ENCODE measurements at places on chromosomes 3 and 15. TPM values are rescaled to one million over a fixed set of nuclear protein-coding genes. Genes with fewer than 3 reads are reported as not detected.

GRCh38 chr15:58487041-58487723, 55.4 kb downstream of the LIPC start:
- DNase-seq = no peak

GRCh38 chr15:34691034-34691433, 63.8 kb downstream of the GJD2 start:
- DNase-seq = no peak

- no peak for DNase-seq
Observed at GRCh38 chr3:12046406-12046805, 42.2 kb downstream of the SYN2 start.

- no peak for DNase-seq
Observed at GRCh38 chr15:82058026-82058425, 12.2 kb upstream of the MEX3B start.

GRCh38 chr3:113354307-113354706, 87.0 kb downstream of the CFAP44 start:
- DNase-seq = no peak

DNA sequence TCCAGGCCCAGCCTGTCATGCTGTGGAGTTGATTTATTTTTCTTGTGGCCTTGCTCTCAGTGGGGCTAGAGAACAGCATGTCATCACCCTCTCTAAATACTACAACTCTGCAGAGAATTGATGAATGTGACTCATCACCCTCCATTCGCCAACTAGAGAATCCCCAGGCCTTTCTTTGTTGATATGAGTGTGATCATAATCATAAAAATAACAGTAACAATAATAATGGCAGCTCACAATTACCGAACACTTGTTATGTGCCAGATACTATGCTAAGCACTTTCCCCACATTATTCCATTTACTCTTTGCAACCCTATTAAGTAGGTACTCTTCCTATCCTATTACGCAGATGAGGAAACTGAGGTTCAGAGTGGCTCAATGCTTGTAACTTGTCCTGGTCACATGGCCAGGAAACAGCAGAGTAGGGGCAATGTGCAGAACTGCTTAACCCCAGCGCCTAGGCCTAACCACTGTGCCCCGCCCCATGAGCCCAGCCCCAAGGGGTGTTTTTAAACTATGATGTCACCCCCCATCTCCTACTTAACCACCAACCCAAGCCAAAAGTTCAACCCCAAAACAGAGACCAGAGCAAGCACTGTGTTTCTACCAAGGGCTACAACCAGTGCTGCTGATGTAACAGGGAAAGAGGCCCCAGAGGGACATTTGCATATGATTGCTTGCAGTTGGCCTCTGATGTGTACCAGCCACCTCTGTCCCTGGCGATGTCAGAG, 104.5 kb downstream of the ADCY5 start:
- DNase-seq = no peak

GRCh38 chr3:30694668-30695067, 88.3 kb downstream of the TGFBR2 start:
- no peak for DNase-seq

DNA sequence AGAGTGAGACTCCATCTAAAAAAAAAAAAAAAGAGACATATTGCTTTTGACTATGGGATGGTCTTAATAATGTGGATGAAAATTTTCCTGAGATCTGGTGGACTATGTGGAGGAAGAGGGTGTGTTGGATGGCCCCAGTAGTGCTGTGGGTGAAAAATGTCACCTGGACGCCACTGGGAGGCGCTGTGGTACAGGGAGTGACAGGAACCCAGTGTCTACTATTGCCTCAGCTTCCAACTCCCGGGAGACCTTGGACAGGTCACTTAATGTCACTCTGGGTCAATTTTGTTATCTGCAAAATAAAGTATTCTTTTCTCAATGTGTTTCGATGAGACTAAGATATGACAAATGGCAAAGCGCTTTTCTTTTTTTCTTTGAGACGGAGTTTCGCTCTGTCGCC, 27.7 kb upstream of the DCP1A start:
- DNase-seq = no peak

DNA sequence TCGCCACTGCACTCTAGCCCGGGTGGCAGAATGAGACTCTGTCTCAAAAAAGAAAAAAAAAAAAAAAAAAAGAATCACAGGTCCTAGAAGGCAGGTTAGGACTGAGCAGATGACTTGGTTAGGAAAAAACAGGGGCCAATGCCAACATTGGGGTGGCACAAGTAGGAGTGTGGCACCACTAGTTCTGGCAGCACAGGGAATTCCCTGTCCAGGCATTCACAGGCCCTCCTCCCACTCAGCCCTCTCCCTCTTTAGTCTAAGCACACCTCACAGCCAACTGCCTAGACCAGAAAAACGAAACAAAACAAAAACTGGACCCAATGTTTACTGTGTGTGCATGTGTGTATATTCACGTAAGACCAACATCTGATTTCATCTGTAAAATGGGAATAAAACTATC, 10.5 kb downstream of the THOC7 start:
- no peak for DNase-seq

GRCh38 chr15:25237291-25237978, 201.4 kb downstream of the UBE3A start:
- no peak for DNase-seq

- no peak for DNase-seq
Observed at GRCh38 chr3:149895339-149895738, 75.4 kb downstream of the PFN2 start.

- DNase-seq = no peak
Observed at GRCh38 chr15:70098461-70099166, 897 bp upstream of the TLE3 start.

CD80 gene
- total RNA-seq = not detected

TRIM69 gene
- 7.7 TPM for total RNA-seq

DPPA2 gene
- not detected for total RNA-seq

KCNAB1 gene
- not detected for total RNA-seq

SERINC4 gene
- not detected for total RNA-seq

B4GALT4 gene
- total RNA-seq = 21.9 TPM

LNP1 gene
- total RNA-seq = 2.3 TPM

ITIH1 gene
- total RNA-seq = not detected
